ENCODE measurements at places on chromosomes 11 and 22. TPM values are rescaled to one million over a fixed set of nuclear protein-coding genes. Genes with fewer than 3 reads are reported as not detected.

DNA sequence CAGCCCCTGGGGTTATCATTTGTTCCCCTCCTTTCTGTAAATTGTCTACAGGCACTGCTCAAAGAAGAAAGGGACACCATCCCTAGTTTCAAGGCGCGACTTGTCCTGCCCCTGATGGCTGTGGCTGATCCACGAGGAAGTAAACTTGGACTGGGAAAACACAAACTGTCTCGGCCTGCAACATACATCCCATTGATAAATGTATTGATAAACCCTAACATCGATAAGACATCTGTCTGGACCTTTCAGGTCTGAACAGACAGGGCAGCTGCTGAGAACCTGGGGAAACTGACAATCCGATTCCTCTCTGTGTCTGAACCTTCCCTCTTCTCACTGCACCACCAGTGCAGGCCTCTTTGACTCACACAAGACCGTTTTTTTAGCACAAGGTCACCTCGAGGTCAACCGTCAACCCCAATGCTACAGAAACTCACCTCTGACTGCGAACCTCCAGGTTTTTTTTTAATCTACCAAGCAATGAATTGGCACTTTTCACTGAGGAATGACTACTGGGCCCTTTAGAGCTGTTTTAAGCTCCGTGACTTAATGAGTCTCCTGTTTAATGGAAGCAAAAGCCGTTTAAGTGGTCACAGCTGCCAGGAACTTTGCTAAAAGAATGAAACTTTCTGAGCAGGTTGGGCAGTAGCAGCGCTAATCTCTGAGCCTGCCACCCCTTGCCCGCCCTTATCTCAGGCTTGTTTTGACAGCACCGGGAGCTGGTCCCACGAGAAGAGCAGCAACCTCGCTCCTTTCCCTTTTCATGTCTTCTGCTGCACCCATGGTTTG, 203.8 kb upstream of the TMEM45B start:
- peak; percentile 91 for DNase-seq

DNA sequence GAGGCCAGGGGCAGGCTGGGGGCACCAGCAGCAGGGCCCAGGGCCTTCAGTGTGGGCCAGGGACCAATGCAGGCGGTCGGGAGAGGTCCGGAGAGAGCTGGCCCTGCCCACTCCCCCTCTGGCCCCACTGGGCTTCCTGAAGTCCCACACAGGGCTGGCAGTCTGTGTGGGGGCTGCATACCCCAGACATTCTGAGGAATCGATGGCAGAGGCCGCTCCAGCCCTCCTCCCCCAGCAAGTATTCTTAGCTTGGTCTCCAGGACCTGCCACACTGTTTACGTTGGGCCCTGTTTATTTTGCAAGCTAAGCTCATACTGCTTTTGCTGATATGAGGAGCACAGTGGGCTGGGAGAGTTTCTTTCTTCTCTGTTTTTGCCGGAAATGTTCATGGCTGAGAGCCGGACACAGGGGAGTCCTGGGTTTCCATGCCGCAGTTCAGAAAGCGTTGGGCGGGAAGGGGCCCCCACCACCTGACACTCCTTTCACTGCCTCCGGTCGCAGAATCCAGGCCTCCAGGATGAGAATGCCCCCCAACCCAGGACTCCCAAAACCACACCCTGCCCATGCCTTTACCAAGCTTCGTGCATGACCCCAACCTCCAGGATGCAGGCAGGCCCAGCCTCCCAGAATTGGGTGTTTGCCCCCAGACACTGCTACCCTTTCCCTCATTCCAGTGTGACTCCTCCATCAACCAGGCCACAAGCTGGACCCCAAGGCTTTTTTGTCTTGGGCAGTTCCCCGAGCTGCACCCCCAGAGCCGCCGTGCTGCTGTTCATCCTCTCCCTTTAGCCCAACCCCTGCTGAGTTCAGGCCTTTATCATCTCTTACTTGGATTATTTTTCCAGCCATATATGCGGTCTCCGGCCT, 81.8 kb upstream of the KCNQ1OT1 start:
- DNase-seq = peak; percentile 89

DNA sequence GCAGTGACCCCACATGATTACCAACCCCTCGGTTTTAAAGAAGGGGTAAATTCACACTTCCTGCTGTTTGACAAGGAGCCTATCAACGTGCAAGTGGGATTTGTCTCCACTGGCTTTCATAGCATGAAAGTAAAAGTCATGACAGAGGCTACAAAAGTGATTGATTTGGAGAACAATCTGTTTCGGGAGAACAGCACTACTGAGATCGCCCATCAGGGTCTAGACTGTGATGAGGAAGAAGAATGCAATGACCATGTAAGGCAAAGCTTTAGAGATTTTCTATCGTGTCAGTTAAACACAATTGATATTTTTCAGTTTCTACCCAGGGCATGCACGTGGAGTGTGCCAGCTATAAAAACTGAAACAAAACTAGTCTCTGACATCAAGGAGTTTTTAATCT, 41.7 kb downstream of the HORMAD2 start:
- no peak for DNase-seq

GRCh38 chr11:68889948-68890446, 13.6 kb downstream of the MRPL21 start:
- no peak for DNase-seq

Gene EXPH5
- total RNA-seq = 1.5 TPM

Gene CCDC116
- 0.99 TPM for total RNA-seq

GRCh38 chr11:61007956-61008896, 36.7 kb downstream of the CD6 start:
- DNase-seq = no peak

- no peak for DNase-seq
Measured at GRCh38 chr11:86370171-86370570, 4.5 kb upstream of the CCDC81 start.

Gene TRIM29
- total RNA-seq = 0.45 TPM

DNA sequence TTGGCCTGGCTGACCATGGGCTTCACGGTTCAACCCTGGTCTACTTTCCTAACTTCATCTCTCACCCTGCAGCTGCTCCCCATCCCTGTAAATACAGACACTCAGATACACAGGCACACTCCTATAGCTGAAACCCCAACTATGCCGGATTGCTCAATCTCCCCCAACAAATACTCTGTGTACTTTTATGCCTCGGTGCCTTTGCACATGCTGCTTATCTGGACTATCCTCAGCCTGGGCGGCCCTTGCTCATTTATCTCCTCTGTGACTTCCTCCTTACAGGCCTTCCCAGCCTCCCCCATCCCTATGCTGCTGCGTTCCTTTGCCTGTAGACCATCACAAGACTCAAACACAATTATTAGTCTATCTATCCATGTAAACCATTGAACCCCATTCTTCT, 76.6 kb downstream of the PKNOX2 start:
- DNase-seq = no peak

GRCh38 chr11:17389957-17390649, 1.6 kb upstream of the KCNJ11 start:
- DNase-seq = no peak

Gene FBLN1
- 371 TPM for total RNA-seq

DNA sequence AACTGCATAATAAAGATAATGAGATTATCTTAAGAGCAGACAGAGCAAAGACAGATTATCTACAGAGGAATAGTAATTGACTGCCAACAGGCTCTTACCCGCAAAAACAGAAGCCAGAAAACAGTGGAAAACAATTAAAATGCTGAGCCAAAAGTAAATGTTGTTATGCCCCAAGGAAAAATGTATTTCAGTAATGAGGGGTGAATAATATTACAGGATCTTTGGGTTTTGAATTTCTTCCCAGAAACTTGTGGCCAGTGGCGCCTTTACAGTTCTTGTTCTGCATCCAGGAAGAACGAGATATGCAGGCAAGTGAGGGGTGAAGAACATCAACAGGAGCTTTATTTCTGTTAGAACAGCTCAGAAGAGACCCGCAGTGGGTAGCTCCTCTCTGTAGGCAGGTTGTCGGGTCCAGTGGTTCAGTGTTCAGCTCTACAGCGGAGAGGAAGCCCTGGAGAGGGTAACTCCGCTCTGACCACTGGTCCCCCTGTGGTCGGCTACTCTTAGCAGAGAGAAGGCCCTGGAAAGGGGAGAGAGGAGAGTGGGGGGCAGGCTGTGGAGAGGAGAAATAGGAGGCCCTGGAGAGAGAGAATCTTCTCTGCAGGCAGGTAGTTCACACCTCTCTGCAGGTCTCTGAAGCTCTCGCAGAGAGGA, 51.8 kb upstream of the SC5D start:
- DNase-seq = no peak

DNA sequence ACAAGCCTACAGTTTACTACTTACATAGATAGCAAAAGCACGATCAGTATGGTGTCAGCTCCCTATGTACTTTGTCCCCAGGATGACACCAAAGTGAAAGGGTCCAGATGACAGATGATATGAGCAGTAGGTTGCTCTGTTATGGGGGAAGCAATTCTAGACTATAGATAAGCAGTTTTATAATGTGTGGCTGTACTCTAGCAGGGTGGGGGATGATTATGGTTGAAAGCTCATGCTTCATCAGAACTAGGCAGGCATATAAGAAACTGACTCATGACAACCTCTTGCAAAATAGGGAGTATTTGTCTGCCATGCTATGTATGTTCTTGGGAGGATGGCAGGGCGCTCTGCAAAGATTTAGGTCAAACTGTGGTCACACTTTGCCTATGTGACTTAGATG, 158.2 kb upstream of the ZBED5 start:
- no peak for DNase-seq

Gene C11orf21
- 1.2 TPM for total RNA-seq

All from esophagus muscularis mucosa (tissue), 4 donors.